Central memory CD4-positive, alpha-beta T cell (primary cell): ENCODE measurements at places on chromosomes 12 and 14.

GRCh38 chr14:91123201-91123600, 9.3 kb downstream of the DGLUCY start:
- no peak for DNase-seq

DNA sequence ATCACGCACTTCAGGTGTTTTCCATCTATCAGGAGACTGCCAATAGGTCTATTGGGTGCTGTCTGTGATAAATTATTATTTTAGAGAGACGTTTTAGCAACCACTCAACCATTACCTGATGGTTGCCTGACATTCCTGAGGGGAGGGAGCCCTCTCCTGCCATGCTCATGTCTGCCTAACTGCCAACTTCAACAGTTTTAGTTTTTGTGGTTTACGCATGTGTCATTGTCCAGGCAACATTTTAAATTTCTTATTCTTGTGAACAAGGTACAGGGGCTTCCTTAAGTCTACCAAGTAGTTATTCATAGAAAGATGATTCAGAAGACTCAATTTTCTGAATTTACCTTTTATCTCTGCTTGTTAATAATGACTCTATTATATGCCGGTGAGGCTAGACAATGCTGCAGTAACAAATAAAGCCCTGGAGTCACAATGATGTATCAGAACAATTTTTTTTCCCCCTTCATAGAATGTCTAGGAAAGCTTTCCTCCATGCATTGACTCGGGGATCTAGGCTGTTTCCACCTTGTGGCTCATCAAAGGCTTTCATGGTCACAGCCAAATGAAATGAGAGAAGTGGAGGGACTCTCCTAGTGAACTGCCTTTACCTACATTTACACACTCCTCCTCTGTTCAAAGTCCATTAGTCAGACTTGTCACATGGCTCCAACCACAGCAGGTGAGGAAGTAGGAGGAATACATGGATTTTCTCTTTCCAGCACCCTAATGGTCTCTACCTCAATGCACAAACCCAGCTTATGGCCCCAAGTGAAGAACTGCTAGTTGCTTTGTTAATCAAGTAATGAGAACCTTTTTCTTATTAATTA, 225.8 kb downstream of the CRADD start:
- DNase-seq = no peak

GRCh38 chr12:95395696-95396095, 78.3 kb upstream of the METAP2 start:
- no peak for DNase-seq

DNA sequence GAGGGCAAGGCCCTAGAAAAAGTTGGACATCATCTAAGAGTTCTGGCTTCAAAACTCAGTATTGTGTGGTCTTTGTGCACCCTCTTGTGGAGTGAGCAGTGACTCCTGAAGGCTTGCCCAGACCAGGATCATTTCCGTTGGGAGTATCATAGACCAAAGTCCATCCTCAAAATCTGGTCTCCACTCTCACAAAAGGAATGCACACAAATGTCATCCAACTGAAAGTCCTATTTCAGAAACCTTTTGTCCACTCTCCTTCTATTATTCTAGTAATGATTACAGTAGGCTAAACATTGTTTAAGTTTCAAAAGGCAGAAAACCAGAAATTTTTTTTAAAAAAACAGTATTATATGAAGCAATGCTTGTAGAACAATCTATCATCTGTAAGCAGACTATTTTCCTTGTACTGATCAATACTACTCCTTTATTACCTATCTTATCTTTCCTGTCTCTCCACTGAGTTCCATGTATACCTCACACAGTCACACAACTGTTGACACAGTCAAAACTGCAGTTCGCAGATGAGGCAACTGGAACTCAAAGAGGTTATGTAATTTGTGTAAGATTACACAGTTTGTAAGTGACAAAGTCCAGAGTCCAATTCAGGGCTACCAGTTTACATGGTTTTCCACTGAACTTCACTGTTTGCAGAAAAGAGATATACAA, 41.4 kb downstream of the COX16 start:
- no peak for DNase-seq

- no peak for DNase-seq
Measured at GRCh38 chr12:38431921-38432320, 115.3 kb downstream of the ALG10B start.

DNA sequence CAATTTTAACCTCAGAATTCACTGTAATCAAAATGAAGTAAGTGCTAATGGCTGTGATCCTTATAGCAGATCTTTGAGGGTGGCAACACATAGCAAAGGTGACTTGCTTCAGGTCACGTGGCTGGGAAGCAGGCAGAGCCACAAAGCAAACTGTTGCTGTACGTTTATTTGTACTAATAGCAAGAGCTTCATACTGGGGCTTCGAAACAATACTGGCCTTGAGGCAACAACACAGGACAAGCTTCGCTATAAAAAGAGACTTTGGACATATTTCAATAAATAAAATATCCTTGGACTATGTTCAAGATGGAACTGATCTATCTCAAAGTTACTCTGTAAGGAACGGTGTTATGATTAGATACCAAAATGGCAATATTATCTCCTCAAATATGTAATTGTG, 44.6 kb downstream of the MSRB3 start:
- DNase-seq = no peak

DNA sequence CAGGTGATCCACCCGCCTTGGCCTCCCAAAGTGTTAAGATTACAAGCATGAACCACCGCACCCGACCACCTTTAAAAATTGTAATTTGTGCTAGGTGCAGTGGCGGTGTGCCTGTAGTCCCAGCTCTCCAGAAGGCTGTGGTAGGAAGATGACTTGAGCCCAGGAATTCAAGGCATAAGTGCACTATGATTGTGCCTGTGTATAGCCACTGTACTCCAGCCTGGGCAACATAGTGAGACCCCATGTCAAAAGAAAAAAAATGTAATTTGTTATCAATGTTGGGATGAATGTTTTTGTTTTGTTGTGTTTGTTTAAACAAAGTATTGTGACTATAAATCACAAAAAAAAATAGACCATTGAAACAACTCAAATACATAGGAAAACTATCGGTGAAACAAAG, 43.1 kb upstream of the NAP1L1 start:
- DNase-seq = no peak

- no peak for DNase-seq
Measured at GRCh38 chr14:78637908-78638475, 467.8 kb downstream of the NRXN3 start.

DNA sequence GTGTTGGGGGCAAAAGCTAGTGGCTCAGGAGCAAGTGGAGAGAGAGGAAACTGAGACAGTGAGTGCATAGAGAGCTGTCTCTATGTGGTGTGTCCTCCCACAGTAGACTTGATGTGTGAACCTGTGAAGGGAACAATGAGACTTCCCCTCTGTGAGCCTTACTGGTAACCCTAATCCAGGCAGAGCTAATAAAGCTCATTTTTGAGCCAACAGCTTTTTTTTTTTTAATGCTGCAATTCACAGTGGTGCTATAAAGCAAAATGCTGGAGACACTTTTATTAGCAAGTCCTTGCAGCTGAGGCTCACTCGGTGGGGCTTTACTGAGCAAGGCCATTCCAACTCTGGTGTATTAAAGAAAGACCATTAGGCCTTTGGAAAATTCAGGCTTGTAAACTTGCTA, 26.9 kb downstream of the FBXW8 start:
- DNase-seq = no peak

- DNase-seq = no peak
Measured at GRCh38 chr14:104109731-104110361, 24.3 kb downstream of the ASPG start.

DNA sequence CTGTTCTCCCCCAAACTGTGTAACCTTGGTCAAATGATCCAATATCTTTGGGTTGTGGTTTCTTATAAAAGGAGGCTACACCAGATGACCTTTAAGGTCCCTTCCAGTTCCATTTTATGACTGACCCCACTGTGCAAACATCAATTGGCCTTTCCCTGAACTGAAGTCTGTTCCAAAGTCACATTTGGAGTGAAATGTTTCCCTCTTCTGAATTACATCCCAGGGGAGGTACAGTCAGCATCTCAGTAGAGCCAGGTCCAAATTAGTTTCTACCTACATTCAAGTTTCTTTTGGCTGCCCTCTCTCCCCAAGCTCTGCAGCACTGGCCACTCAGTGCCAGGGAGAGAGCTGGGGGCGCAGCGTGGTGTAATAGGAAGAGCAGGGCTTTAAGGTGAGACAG, 34.4 kb downstream of the LIMA1 start:
- no peak for DNase-seq

DNA sequence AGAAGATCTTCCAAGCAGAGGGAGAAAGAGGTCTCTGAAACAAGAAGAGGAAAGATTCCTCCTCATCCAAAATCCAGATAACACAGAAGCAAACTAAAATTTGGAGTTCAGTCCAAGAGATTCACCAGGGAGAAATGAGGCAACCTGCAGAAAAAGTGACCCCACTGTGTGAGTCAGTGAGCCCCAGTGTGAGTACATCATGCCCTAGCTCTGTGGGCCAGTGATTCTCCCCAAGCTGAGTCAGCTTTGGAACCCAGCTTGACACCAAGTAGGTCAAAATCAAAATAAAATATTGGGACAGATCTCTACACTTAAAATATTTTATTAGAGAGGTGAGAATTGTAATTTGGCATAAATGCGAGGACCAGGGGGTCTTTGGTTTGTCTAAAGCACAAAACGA, 17.2 kb downstream of the CLEC2B start:
- no peak for DNase-seq

- DNase-seq = no peak
Measured at GRCh38 chr14:63512861-63513260, 30.3 kb downstream of the PPP2R5E start.

GRCh38 chr12:105733579-105733978, 403.1 kb downstream of the C12orf75 start:
- DNase-seq = no peak

GRCh38 chr12:105862163-105862821, 276.5 kb downstream of the NUAK1 start:
- no peak for DNase-seq

DNA sequence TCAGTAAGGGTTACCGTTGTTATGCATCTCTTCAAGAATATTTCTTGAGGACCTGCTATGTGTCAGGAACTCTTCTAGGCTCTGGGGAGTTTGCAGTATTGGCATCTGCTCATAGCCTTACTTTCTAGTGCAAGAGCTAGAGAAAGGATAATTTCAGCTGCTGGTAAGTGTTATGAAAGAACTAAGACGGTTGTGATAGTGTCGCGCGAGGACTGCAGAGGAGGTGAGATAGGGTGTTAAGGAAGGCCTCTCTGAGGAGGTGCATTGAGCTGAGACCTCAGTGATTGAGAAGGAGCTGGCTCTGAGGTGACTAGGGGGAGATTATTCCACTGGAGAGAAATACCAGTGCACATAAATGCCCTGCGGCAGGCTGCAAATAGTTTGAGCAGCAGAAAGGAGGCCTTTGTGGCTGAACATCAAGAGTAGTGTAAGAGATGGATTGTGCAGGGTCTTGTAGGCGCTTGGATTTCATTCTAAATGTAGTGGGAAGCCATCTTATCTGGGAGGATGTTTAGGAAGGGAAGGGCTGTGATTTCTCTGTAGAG, 824 bp downstream of the DDX55 start:
- DNase-seq = no peak

- no peak for DNase-seq
Measured at GRCh38 chr14:90839024-90839888, 23.0 kb upstream of the TTC7B start.

- DNase-seq = no peak
Measured at GRCh38 chr14:37147310-37147880, 25.0 kb downstream of the SLC25A21 start.

GRCh38 chr14:106625186-106625585, 1098.8 kb downstream of the TMEM121 start:
- DNase-seq = no peak

GRCh38 chr14:32513571-32514009, 184.5 kb downstream of the AKAP6 start:
- no peak for DNase-seq

DNA sequence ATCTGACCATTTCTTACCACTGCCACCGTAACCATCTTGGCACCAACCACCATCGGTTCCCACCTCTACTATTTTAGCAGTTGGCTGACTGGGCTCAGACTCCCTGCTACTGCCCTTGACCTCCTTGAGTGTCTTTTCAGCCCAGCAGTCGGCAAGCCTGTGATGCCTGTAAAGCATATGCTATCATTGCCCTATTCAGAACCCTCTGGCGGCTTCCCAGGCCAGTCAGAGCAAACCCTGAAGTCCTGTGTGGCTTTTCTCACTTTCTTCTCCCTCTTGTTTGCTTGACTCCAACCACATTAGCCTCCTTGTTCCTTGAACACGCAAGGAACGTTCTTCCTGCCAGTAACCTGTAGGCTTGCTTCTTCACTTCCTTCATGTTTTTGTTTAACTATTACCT, 6.2 kb downstream of the IRAK3 start:
- no peak for DNase-seq

DNA sequence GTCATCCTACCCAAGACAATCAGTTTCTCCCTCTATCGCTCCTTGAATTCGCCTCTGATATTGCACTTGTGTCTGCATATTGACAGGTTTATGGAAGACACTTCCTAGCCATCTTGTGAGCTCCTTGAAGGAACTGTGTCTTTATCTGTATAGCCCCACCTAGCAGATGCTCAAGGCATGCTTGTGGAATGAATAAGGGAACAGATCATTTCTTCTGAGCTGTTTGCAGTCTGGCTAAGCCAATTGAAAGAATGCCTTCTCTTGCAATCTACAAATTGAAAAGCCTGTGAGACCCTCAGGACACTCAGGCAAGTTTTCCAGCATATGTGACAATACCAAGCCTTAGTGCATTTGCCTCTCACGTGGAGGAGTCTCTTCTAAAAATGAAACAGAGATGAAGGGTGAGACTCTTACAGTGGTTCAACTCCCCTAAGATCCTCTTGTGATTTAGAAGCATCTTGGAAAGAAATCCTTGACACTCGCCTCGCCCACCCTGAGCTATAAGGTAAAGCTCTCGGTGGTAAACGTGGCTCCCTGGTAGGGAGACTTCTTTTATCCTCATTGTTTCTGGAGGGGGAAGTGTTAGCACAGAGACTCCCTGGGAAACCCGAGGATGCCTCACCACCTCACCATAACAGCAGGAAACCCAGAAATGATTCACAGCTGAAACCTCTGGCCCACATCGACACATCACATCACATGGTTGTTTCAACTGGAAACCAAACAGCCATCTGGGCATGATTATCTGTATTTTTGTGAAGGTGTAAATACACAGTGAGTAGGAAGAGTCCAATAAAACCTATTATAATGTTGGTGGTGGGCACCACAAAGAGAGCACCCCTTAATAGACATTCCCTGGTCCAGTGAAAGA, 112.3 kb upstream of the BCL2L14 start:
- peak; percentile 12 for DNase-seq

- DNase-seq = no peak
Measured at GRCh38 chr14:41476526-41476925, 130.2 kb upstream of the LRFN5 start.

GRCh38 chr12:93360688-93361087, 17.0 kb upstream of the NUDT4 start:
- DNase-seq = no peak

DNA sequence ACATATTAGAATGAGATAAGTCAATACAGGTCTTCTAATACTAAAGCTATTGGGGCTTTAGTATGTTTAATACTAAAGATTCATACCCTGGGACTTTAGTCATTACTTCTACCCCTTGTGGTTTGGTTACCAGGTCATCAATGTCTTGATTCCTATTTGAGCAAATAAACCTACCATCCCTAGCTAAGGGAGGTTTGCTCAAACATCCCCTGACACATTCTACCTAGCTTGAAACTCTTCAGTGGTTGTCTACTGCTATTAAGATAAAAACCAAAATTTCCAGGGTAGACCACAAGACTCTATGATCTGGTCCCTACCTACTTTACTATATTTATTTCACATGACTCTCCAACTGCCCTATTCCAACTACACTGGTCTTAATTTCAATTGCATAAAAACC, 7.3 kb upstream of the C2CD5 start:
- DNase-seq = no peak
